ENCODE measurements at places on chromosomes 4 and X.

DNA sequence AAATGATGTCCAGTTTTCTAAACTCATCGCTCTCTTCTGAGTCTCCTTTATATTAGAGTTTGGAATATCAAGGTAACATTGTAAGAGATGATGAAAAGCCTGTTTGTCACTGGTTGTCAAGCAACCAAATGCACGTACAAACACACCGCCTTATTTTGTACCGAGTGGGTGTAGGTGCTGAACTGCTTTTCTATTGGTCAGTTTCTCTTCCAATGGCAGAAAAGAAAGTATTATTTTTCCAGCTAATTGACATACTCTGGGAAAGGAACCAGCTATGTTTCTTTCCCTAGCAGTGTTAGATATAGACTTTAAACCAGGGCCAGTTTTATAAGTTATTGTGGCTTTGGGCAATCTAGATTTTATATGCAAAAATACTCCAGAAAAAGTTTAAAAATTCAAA lies 6.6 kb upstream of the PPM1K start:
- no peak for DNase-seq

- no peak for DNase-seq
These were observed 5.0 kb downstream of the GRK4 start for GRCh38 chr4:2968381-2968780.

DNA sequence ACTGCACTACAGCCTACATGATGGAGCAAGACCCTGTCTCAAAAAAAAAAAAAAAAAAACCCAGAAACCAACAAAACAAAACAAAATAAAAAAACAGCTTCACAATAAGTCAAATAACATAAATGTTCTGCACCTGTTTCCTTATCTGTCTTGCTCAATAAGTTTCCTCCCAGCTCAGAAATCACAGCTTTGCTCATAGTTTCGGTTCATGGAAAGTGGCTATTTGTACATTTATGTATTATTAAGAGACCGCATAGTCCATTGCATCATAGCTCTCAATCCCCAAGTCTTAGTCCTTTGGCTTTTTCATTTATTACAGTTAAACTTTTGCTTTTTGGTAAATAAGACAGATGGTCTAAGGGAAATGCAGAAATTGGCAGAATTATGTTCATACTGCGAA lies 24.4 kb upstream of the CFAP299 start:
- DNase-seq = no peak

- no peak for DNase-seq
These were observed 58.5 kb upstream of the PRDM8 start for GRCh38 chr4:80138551-80139538.

GRCh38 chrX:107465932-107466620 lies 16.6 kb downstream of the FRMPD3 start:
- DNase-seq = no peak

Measured in NCI-H146 (cell line).